ENCODE measurements at places on chromosomes 4 and X.

DNA sequence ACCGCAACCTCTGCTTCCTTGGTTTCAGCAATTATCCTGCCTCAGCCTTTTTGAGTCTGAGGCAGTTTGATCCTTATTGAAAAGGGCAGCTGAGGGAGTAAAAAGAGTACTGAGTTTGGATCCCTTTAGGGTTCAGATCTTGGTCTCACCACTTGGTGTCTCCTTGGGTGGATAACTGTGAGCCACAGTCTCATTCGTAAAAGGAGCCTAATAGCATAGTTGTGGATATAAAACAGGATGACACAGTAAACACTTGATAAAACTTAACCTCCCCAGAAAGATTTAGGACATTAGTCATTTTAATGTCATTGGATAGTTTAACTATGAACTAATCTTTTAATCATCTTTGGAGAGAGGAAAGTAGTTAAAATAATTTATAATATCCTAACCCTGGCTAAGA is 173.0 kb downstream of the ANK2 start:
- no peak for DNase-seq

DNA sequence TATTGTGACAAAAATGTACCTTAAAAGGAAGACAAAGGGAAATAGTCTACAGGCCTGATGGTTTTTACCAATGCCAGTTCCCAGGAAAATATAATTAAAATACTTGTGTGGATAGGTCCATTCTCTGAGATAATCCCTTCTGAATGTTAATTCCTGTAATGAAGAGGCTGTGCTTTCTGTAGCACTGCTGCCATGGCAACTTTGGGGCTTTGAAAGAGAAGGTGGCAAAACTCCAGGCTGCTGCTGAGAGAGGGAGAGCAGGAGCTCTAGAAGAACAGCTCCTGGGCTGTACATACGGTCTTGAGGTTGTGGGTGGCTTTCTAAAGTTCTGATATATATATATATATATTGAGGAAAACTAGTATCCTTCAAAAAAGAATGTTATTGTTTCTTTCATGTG is 125.4 kb downstream of the PDLIM5 start:
- DNase-seq, result no peak

- DNase-seq, result no peak
Measured at GRCh38 chr4:74618659-74619058, 173.7 kb downstream of the AREG start.

DNA sequence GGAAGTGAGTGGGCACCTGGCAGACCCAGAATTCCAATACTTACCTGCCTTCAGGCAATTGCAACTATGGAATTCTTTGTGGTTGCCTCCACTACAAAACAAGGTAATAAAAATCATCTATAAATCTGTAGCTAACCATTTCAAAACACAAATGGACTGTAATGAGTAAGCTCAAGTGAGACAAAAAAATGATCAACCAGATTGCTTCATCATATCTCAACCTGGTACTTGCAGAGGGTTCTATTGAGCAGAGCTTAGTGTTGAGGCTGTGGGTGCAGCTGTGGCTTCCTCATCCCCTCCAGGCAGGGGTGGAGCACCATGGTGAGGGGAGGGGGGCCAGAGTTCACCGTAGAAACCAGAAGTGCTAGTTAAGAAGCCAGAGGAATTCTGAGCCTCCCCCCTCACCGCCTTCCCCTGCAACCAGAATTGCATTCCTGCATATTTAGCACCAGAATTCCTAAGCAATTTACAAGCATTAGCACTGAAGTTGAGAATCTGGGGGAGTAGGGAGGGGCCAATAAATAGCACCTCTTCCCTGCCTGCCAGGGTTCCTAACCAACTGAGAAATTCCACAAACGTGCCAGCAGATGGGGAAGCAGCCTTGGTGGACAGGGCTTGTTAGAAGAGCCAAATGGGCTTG is 11.5 kb downstream of the CTAG1A start:
- DNase-seq, result no peak

GRCh38 chrX:1336331-1336943 is at the start of gene IL3RA:
IL3RA (plus strand) TSS chrX:1336785; CDS start chrX:1341766, 4,981 bp downstream.
- DNase-seq, result no peak

DNA sequence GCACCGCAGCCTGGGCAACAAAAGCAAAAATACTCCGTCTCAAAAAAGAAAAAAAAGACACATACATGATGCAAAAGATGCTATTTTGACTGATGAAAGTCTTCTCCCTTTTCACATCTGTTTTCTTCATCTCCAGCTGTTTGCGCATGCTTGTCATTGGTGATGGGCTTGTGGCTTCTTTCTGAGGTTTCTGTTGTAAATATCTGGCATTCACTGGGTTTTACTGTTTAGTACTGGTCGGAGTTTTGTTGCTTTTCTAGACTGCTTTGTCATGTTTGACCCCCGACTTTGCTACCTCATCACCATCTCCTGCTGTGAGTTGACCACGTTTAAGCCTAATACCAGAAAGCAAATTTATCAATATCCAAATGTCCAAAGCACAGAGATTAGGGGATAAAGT is 34.4 kb downstream of the PTCHD1 start:
- DNase-seq, result no peak

- DNase-seq, result no peak
Measured at GRCh38 chr4:112633477-112634235, 3.1 kb downstream of the ZGRF1 start.

- DNase-seq, result no peak
Measured at GRCh38 chr4:6071959-6072720, 53.9 kb upstream of the C4orf50 start.

- DNase-seq, result no peak
Measured at GRCh38 chrX:10756441-10756840, 136.1 kb upstream of the MID1 start.

GRCh38 chr4:57048590-57049304 is 61.4 kb downstream of the IGFBP7 start:
- no peak for DNase-seq

GRCh38 chrX:25034889-25035288 is 19.1 kb upstream of the ARX start:
- no peak for DNase-seq

DNA sequence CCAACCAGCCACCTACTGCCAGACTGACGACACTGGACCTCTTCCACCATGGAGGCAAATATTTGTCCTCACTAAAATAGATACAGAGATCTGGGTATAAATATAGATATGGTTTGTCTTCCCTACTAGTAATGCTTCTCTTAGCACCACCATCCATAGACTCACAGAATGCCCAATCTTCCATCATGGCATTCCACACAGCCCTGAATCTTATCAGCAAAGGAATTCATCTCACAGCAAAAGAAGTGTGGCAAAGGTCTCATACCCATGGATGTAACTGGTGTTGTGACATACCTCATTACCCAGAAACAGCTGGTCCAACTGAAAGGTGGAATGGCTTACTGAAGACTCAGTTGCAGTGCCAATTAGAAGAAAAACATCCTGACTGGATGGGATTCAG is 47.2 kb upstream of the HS6ST2 start:
- no peak for DNase-seq

DNA sequence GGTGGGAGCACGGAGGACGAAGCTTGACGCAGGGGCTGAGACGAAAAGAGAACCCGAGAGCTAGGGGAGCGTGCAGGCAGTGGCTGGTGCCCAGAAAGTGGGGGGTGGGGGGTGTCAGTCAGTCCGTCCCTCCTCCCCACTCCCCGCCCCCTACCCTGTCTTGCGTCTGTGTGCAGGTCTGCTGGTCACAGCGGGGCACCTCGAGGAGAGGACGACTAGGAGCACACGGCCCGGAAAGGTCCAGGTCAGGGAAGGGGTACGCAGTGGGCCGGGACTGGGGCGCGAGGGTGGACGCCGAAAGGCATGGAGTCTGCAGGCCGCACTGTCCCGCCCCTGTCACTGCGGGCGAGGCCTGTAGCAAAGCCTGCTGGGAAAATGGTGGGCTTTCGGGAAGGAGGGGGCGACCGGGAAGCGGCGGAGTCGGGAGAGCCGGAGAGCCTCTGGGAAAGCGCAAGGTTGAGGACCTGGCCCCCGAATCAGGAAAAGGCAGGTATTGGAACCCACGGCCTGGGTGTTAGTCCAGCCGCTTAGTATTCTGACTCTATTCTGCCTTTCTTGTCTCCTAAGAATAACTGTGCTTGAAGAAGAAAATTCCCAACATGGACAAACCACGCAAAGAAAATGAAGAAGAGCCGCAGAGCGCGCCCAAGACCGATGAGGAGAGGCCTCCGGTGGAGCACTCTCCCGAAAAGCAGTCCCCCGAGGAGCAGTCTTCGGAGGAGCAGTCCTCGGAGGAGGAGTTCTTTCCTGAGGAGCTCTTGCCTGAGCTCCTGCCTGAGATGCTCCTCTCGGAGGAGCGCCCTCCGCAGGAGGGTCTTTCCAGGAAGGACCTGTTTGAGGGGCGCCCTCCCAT is 769 bp downstream of the TCEAL1 start:
- peak; percentile 27 for DNase-seq

- no peak for DNase-seq
Measured at GRCh38 chr4:74716436-74716765, 77.9 kb downstream of the BTC start.

GRCh38 chrX:153526801-153527200 is 9.4 kb downstream of the ATP2B3 start:
- DNase-seq, result no peak

DNA sequence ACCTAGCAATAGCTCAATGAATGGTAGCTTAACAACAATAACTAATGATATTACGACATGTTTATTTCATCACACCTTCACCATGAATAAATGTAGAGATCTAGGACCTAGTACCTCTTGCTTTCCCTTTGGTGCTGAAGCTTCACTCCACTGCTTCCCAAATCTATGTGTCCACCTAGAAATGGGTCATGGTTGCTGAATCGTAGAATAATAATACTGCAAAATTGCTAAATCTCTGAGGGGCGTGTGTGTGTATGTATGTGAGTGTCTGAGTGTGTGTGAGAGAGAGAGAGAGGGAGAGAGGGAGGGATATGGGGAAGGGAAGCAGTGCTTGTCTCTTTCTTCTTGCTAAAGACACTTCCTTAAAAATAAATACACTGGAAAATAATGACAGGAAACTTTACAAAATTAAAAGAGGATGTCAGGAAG is 109.3 kb upstream of the BMP2K start:
- DNase-seq, result no peak

- DNase-seq, result no peak
Measured at GRCh38 chr4:156958276-156959074, 13.1 kb downstream of the PDGFC start.

GRCh38 chr4:81454948-81455347 is 16.8 kb downstream of the RASGEF1B start:
- DNase-seq, result no peak

DNA sequence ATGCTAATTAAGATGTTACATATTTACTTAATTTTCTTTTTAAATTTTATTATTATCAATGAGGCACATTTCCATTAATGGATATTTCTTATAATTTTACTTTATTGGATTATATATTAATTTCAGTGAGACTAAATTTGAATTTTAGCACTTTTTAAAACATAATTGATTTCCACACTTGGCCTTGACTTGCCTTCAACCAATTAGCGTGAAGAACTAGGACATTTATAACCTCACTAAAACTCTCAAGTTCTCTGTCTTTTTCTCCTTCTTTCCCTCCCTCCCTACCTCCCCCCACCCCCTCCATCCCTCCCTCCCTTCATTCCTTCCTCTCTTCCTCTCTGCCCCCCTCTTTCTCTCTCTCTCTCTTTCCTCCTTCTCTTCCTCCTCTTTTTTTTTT is 1618.1 kb downstream of the C4orf33 start:
- DNase-seq, result no peak

GRCh38 chr4:59671037-59671436 is 1529.1 kb upstream of the ADGRL3 start:
- no peak for DNase-seq

- DNase-seq, result no peak
Measured at GRCh38 chr4:21013501-21013900, 313.2 kb downstream of the PACRGL start.

DNA sequence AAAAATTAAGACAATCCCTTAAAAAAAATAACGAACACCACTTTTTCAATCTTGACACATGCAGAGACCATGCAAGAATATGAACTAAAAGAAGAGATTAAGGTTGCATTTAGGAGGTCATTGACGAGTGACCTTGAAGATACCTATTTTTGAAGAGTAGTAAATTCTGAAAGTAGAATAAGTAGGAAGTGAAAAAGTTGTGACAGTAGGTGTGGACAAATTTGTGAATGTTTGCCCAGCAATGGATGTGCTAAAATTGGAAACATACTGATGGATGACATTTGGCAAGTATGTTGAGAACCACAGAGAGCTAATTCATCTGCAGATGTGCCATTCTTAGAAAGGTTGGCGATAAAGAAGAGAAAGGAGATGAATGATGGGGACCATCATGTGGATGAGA is 213.7 kb upstream of the VCX3A start:
- no peak for DNase-seq

DNA sequence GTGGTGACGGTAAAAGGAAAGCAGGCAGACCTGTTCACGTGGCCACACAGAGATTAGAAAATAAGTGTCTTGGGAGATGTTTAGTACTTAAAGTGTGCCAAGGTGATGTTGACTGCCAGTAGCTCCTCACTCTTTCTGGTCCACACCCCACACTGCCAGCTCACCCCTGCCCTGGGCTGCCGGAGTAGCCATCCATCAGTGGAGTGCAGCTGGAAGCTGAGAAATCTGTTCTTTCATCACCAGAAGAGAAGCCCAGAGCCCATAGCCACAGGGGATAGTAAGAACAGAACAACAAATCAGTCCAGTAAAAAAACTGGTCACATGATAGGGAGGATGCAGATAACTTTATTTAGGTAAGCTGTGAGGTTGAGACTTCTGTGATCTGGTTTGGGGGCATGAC is 64.1 kb downstream of the WWC2 start:
- DNase-seq, result no peak

- DNase-seq, result no peak
Measured at GRCh38 chr4:111027526-111027925, 404.6 kb upstream of the PITX2 start.

DNA sequence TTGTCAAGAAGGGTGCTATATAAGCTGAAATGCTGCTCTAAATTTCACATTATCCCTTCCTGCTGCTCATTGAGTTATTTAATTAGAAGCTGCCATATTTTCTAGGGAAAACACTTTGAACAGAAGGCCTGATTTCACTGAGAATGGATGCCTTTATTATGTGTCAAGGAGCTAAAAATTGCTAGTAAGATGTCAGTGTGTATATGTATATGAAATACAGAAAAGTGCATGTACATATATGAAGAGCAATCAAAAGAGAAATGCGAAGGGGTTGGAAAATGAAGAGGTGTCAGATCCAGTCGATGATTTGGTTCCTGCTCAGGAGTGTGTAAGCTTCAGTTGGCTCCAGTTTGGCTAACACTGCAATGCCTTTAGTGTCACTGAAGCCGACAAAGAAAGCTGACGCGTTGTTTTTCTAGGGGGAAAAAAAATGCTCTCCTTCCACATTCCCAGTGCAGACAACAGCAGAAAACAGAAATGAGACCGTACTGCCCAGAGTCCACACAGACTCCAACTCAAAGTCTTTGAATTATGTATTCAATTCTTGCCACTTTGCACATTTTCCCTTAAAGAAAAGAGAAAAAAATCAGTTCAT is 154.2 kb downstream of the NHS start:
- DNase-seq, result no peak

Measured in NCI-H187 (cell line).